ENCODE measurements at places on chromosomes 3 and 15.

GRCh38 chr15:65740148-65740547 lies 51.9 kb downstream of the DENND4A start:
- no peak for DNase-seq

- DNase-seq, result no peak
Measured at GRCh38 chr3:119630880-119631329, 29.5 kb downstream of the POPDC2 start.

GRCh38 chr15:80123034-80123433 lies 29.8 kb upstream of the FAH start:
- no peak for DNase-seq

- DNase-seq, result no peak
Measured at GRCh38 chr3:196400331-196400730, 31.9 kb downstream of the UBXN7 start.

GRCh38 chr3:79041621-79042020 lies 726.2 kb downstream of the ROBO1 start:
- no peak for DNase-seq

- no peak for DNase-seq
Measured at GRCh38 chr15:65926459-65926858, 57.2 kb downstream of the RAB11A start.

All from NCI-H1417 treated with DMSO at 0.1 percent for 48 hours (cell line).